GM23338 (cell line): ENCODE measurements at places on chromosomes 6 and 20. TPM values are rescaled to one million over a fixed set of nuclear protein-coding genes. Genes with fewer than 3 reads are reported as not detected.
A peak's percentile ranks its signal among the peaks of the same experiment; 100 is the strongest.

The NKAIN4 gene
- 12.6 and 16.0 TPM in 2 replicates for total RNA-seq

- no peak for DNase-seq
These were observed 139.0 kb downstream of the SOBP start for GRCh38 chr6:107628878-107629277.

The CEP57L1 gene
- total RNA-seq, result 11.3 and 17.1 TPM in 2 replicates

DNA sequence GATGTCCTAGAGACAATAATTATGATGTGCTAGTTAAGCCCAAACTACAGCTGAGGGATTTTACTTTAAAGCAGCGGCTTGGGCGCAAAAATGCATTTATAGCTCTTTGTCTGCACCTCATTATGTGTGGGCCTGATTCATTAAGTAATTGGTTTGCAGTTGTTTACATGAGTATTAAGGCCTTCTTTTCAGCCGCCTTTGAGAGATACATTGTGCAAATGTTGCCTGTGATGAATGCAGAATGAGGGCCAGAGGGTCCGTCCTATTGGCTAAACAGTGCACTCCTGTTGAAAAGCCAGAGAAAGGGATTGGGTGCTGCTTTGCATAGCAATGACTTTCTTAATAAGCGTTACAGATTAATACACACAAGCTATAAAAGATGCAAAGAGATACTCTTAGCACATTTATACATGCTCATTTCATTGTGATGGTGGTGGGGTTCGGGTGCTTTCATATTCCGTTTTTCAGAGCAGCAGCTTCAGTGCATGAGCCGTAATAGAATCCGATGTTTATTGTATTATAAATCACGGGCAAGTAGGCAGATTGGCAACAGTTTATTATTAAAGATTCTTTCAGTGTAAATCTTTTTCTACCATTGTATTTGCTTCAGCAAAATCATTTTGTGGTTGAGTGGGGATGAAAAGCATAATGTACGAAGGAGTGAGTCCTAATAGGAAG, 68.2 kb upstream of the XRN2 start:
- peak; percentile 23 for DNase-seq

The TAP1 gene
- total RNA-seq, result 16.5 and 22.0 TPM in 2 replicates

DNA sequence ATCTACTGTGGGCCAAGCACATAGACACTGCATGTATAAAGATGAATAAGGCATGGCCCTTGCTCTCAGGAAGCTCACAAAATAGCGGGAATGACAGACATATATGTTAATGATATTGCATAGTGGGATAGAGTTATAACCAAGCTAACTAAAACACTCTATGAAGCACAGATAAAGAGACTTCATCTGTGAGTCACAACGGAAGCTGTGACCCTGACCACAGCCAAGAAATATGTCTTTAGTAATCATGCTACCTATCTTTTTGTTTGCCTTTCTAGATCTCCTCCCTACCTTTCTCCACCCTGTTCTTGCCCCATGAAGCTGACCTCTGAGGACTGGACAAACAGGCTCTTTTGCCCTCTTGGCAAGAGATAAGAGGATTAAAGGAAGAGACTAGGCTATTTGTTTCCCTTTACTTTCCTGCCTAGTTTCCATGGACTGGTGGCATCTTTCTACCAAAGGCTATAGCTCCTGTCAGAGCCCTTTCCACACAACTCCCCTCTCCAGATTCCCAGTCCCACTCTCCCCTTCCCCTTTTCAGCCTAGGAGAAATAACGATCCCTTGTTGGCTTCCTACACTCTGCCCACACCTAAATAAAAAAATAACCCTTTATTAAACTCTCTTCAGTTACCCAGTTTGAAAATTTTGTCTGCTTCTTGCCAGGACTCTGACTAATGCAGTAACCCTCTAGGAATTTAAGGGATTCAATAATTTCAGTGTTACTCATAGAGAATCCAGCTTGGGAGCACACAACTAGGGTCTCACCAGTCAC, 504.9 kb upstream of the MARCKS start:
- no peak for DNase-seq

- DNase-seq, result no peak
These were observed 113.9 kb downstream of the RIN2 start for GRCh38 chr20:19872001-19872400.

The WFDC12 gene
- total RNA-seq, result not detected in 2 replicates

DNA sequence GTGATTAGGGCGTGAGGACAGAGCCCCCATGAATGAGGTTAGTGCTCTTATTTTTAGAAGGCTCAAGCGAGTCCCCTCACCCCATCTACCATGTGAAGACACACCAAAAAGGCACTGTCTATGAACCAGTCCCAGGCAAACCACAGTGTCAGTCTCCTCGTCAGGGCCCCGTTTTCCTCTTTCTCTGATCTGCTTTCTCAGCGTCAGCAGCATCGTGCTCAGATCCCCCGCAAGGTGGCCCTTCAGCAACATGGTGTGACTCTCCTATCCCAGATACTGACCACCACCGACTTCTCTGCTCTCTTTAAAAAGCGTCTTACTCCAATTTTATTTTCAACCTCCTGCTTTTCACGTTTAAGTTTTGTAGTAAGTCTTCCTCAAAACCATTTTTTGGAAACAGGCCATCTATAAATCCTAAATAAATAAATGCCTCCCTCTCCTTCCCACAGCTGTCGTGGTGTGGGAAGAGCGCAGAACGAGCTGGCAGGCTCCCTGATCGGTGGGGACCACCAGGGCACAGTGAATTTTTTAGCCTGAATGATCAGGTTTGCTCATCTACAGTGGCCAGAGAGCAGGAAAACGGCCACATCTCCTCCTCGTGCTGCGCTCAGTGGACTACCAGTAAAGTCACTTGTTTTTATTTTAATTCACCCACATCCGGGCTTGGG, 113.1 kb downstream of the BMP7 start:
- DNase-seq, result peak; percentile 14

- no peak for DNase-seq
These were observed 67.2 kb upstream of the TNFRSF21 start for GRCh38 chr6:47376930-47377329.

The TMC2 gene
- 0.12 TPM in 1 of 2 replicates, not detected in the other for total RNA-seq

The HAO1 gene
- total RNA-seq, result not detected in 2 replicates

DNA sequence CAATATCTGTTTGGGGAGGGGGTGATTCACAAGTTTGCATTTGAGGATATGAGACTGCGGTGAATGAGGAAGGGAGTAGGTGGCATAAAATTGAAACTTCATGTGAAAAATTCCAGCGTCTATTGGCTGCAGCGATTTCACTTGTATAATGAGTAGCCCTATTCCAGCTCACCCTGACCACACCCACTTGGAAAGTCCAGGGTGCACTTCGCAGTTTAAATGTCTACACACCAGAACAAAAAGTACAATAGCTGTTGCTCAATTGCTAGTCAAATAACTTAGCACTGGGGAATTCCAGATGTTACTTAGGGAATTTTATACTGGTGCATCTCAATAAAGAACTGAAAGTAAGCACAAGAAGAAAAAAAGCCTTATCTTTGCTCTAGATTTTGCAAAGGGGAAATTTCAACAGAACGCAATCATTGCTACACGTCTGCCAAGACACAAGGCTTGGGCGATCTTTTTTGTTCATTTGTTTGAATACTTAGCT, 6.3 kb downstream of the TNFAIP3 start:
- DNase-seq, result peak; percentile 24

The TFAP2D gene
- not detected in 2 replicates for total RNA-seq

GRCh38 chr20:2451939-2452732, 18.5 kb downstream of the SNRPB start:
- DNase-seq, result peak; percentile 91

DNA sequence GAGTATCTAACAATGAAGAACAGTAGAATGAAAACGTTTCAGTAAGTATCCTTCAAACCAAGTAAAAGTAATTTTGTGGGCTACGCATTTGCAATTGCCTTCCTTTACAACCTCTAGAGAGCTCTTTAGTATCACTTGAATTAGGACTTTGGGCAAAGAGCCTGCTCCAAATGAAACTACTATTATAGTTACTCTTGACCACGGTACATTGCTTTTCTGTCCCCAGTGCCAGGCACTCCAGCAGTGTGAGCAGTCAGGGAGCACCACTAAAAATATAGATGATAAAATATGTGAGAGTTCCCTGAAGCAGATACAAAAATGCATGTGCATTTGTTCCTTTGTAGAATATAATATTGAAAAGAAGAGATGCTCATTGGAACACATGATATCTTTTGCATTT, 450.1 kb upstream of the MANEA start:
- DNase-seq, result no peak

GRCh38 chr20:56440346-56441007, 27.9 kb upstream of the RTF2 start:
- DNase-seq, result no peak

- DNase-seq, result peak; percentile 3
These were observed 87.5 kb downstream of the MEI4 start for GRCh38 chr6:77740380-77740779.

The SPATA25 gene
- 1.0 and 7.5 TPM in 2 replicates for total RNA-seq

The CDSN gene
- 0.07 TPM in 1 of 2 replicates, not detected in the other for total RNA-seq

DNA sequence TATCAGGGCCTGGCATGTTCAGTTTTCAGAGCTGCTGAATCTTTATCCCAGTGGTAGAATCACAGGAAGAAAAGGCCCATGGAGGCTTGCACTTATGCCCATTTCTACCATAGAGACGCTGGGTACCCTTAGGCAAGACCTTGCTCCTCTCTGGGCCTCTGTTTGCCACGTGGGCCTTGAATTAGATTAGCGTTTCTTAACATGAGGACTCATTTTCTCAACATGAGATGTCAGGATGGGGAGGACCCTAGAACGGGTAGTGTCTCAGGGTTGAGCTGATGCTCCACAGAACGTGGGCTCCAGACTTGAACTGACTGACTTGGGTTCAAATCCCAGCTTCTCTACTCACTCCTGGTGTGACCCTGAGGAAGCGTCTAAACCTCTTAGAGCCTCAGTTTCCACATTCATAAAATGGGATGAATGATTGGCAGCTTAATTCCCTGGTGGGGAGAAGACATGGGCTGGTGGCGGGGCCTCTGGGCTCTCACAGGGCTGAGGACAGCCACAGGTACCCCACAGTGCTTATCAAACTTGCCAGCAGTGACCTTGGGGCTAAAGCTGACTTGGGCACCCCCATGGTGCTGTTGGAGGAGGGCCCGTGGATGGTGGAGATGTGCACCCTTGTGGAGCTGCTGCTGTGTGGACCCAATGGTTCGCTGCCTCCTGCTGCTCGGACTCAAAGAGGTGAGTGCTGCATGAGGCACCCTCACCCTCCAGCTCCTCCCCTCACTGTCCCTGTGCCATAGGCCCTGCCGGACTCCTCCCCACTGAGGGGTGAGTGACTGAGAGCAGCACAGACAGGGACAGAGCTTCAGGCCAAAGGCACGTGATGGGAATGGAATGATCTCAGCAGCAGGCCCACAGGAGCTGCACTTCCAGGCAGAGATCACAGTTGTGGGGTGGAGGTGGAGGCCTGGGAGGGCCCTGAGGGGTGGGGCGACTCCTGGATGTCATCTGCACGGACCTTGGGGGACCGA, 28.2 kb downstream of the SUN5 start:
- no peak for DNase-seq

GRCh38 chr6:142200846-142201628, 54.0 kb downstream of the VTA1 start:
- no peak for DNase-seq
